Stimulated activated naive CD4-positive, alpha-beta T cell treated with Interleukin-2 at 50 U/mL for 16 hours (primary cell): ENCODE measurements at places on chromosomes 11 and 22.

DNA sequence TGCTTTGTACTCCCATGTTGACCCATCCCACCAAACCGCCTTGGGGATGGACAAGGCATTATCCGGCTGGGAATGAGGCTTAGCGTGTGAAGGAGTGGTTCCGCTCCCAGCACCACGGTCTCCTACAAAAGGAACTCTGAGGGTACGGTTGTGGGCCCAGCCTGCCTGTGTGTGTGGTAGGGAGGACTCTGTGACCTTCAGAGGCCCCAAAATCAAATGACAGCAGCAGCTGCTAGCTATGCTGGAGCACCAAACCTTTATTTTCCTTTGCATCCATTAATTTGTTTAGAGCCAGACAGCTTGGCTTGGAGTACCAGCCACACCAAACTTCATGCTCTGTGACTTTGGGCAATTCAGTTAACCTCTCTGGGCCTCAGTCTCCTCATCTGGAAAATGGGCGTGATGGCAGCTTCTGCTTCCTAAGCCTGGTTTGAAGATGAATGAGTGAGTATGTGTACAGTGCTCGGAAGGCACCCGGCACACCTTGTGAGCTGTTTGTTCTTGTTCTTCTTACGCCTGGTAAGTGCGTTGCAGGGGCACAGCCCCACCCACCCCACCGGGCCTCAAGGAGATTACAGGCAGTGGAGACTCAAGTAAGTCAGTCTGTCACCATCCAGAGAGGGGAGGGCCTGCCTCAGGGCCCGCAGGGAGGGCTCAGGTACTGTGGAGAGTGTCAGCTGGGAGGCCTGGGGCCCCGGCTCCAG, 25.3 kb downstream of the MB start:
- no peak for DNase-seq

DNA sequence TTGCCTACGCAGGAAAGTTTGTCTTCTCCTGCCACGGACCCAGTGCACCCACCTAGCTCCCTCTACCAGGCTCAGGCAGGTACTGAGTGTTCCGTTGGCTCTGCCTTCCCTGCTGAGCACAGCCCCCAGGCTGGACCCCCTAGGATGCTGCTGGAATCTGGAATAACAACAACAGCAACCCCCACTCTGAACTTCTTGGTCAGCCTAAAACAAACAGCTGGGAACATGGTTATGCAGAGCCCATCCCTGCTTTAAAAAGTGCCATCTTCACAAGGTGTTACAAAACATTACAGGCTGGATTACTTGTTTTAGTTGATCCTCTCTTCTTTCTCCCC, 1.8 kb downstream of the OPCML start:
- no peak for DNase-seq

GRCh38 chr11:123532131-123532530, 102.1 kb downstream of the GRAMD1B start:
- no peak for DNase-seq

DNA sequence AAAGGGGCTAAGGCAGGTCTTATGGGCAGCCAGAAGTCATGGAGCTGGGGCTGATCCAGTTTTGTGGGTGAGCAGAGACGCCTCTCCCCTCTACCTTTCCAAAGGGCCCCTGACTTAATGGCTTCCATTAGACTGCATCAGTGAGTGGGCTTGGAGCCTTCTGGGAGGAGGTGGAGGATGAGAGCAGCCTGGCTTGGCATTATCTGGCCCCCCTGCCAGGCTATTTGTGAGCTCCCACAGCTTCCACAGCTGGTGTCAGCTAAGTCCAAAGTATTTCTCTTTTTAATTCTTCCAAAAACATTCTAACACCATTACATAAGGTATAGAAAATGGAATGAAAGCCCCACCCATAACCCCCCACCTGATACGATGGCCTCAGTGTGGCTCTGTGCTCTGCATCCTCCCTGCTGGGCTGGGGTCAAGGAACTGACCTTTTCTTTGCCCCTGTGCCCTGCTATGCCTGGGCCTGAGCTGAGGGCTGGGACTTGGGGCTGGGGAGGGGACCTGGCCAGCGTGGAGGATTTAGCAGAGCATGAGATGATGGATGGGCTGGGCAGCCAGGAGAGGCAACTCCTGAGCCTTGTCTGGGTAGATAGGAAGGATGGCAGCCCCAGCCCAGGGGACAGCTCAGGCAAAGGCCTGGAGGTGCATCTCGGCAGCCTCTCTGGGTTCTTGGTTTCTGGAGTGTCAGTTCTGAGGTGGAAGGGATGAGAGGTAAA, 4.0 kb downstream of the AIFM3 start:
- DNase-seq: no peak

GRCh38 chr22:20407829-20408228, 13.9 kb downstream of the ZNF74 start:
- DNase-seq: no peak

GRCh38 chr11:19938169-19938856, 222.0 kb downstream of the DBX1 start:
- no peak for DNase-seq

DNA sequence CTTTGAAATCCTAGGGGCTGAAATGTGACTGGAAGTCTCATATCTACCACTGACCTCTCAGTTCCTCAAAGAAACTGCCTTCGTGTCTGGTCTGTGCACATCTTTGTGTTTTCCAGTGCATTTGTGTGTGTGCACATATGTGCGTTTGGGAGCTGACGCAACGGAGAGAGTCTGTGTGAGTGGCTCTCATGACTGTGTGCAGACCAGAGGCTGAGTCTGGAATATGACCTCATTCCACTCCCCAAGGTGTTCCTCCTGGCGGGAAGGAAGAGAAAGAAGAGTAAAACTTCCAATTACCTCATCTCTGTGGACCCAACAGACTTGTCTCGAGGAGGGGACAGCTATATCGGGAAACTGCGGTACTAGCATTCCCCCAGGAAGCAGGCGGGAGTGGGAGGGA, 16.5 kb downstream of the TUB start:
- DNase-seq: no peak

GRCh38 chr11:131025020-131025419, 108.7 kb upstream of the SNX19 start:
- no peak for DNase-seq

- DNase-seq: no peak
Observed at GRCh38 chr22:49797706-49798105, 30.0 kb downstream of the BRD1 start.

GRCh38 chr22:50622723-50623327, 5.1 kb downstream of the ARSA start:
- no peak for DNase-seq

- no peak for DNase-seq
Observed at GRCh38 chr22:40487663-40488249, 117.4 kb downstream of the SGSM3 start.

DNA sequence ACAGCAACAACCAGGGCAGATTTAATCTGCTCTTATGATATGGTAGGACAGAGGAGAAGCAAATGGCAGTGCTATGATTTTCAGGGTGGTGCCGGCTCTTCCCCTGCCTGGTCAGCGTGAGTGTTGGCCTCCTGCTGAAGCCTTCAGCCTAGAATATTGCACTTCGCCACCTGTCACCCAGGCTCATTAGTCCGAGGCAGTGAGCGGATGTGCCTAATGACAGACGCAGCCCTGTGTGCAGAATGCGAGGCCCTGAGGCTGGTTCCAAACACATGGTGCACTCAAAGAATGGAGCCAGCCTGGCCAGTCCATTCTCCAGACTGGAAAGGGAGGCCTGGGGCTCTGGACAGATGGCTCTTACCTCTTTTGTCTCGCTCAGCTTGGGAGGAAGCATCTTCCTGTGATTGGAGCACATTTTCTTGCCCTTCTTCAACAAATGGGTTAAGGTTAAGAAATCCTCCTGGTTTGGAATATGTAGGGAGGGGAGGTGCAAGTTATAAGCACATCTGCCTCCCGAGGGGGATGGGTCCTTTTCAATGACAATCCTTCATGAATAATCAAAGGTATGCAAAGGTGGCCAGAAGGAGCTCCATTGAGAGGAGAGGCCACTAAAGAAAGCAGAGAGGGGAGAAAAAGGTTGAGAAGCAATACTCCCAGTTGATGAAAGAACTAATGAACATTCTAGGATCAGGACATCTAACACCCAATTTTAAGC, 39.7 kb upstream of the GALNT18 start:
- no peak for DNase-seq

- DNase-seq: no peak
Observed at GRCh38 chr22:23286296-23286695, 106.0 kb downstream of the BCR start.

DNA sequence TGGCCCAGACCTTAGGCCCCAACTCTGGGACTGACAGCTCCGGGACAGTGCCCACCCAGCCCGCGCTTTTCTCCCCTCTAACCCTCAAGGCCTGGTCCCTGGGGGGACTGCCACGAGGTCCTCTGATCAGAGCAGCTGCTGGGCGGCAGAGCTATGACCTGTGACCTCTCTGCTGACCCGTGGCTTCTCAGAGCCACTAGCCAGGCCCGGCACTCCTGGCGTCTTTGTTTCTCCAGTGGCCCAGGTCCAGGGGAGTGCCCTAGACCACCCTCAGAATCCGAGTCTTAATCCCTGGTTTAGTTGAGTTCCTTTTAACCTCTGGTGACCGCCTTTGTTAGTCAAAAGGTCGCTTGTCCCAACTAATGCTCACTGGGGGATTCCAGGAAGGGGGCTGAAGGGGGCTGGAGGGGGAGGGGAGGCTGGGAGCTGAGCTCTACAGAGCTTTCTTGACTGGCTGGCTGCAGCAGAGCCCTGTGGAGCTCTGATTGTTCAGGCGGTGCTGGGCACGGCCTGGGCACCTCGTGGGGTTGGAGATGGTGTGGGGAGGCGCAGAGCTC, 1.2 kb downstream of the FBLN1 start:
- no peak for DNase-seq

- no peak for DNase-seq
Observed at GRCh38 chr11:16178273-16178672, 178.1 kb downstream of the SOX6 start.

- DNase-seq: no peak
Observed at GRCh38 chr22:19353363-19354131, 62.0 kb upstream of the CLTCL1 start.

- DNase-seq: no peak
Observed at GRCh38 chr11:114228435-114229411, 67.5 kb upstream of the NNMT start.

GRCh38 chr11:65156926-65157325, 13.1 kb upstream of the SPDYC start:
- DNase-seq: no peak

- no peak for DNase-seq
Observed at GRCh38 chr22:31627223-31627731, 34.7 kb downstream of the PISD start.

- no peak for DNase-seq
Observed at GRCh38 chr11:11703885-11704284, 82.1 kb upstream of the GALNT18 start.

- DNase-seq: no peak
Observed at GRCh38 chr11:98766903-98767302, 253.8 kb upstream of the CNTN5 start.
